ENCODE measurements at places on chromosomes 3 and 15.

GRCh38 chr15:60395276-60396011 lies 2.3 kb downstream of the ANXA2 start:
- DNase-seq, result no peak

DNA sequence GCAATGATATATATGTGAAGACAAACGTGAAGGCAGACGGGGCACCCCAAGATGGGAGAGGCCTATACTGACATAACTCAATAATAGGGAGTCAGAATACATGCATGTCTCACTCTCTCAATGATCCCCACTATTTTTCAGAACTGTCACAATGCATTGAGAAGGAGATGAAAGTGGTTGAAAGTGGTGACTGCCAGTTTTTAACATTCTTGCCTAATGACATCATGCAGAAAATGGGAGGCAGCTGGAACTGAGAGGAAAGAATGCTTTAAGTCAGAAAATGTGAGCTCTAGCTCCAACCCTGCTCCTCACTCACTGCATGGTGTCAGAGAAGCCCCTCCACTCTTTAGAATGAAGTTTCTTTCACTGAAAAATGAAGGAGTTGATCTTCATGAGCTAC lies 55.3 kb upstream of the P2RY1 start:
- no peak for DNase-seq

- no peak for DNase-seq
Observed at GRCh38 chr15:78276064-78276943, 11.9 kb downstream of the DNAJA4 start.

- no peak for DNase-seq
Observed at GRCh38 chr3:46194868-46195553, 13.1 kb downstream of the CCR1 start.

- no peak for DNase-seq
Observed at GRCh38 chr3:112814266-112814665, 32.4 kb downstream of the CD200R1L start.

- no peak for DNase-seq
Observed at GRCh38 chr3:170259907-170260306, 37.7 kb downstream of the PRKCI start.

GRCh38 chr3:71132995-71133730 lies 450.4 kb downstream of the FOXP1 start:
- no peak for DNase-seq

DNA sequence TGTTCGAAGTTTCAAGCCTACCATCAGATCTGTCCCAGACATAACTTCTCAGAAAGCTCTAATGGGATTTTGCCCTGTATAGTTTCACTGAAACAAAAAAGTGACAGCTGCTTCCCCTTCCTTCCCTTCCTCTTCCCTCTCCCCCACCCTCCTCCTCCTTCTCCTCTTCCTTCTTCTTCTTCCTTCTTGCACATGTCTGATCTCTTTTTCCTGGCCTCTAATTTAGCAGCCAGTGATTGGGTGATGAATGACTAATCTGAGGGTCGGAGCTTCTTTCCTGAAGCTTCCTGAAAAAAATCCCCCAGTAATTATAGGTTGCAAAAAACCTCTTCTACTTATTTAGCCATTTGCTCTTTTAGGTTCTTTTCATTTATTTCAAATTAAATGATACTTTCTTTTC lies 168.7 kb downstream of the POTEB3 start:
- no peak for DNase-seq

DNA sequence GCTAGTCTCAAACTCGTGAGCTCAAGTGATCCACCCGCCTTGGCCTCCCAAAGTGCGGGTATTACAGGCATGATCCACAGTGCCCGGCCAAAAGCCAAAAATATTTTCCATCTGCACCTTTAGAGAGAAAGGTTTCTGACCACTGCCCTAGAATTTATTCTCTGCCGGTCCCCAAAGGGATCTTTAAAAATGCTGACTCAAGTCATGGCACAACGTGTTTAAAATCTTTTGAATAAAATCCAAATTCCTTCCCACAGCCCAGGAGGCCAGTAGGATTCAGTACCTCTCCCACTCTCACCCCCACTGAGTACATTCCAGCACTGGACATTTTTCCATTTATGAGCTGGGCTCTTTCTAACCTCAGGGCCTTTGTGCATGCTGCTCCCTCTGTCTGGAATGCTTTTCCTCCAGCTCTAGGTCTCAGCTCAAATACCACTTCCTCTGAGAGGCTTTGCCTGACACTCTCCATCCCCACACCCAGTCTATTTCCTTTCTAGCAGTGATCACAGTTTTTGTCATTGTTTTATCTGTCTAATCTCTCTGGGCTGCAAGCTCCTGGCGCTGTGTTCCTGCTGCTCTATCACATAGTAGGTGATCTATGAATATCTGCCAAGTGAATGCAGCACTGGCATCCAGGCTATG lies 502.9 kb downstream of the SHQ1 start:
- DNase-seq, result no peak

DNA sequence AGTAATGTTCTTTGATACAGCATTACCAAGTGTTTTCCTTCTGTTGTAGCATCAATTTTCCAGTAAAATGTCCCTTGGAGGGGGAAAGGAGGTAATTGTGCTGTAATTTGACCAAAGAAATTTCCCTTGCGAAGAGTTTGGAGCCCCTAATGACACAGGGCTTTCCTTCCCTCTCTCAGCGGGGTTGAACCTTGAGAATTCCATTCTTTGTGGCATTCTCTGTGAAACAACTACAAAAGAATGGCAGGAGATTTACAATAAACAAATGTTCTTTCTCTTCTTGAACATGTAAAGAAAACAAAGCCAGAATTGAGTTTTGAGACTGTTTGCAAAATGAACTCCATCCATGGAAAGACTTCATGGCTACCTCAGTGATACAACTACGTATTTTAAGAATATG lies 53.4 kb downstream of the SIDT1 start:
- no peak for DNase-seq

DNA sequence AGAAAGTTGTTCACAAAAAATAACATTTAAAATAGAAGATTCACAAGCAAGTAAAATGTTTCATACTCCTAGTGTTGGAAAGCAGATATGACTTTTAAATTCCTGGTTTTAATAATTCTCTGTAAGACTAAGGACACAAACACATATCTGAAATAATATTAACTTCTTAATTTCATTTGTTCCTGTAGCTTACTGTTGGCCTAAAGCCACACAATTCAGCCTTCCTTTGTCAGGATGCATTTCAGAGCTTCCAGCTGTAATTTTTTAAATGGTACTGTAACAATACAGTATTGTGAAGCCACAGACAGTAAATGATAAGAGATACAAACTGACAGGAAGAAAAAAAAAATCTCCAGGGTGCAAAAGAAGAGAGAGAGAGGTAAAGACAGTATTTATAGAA lies 84.2 kb downstream of the TMCC1 start:
- DNase-seq, result no peak

DNA sequence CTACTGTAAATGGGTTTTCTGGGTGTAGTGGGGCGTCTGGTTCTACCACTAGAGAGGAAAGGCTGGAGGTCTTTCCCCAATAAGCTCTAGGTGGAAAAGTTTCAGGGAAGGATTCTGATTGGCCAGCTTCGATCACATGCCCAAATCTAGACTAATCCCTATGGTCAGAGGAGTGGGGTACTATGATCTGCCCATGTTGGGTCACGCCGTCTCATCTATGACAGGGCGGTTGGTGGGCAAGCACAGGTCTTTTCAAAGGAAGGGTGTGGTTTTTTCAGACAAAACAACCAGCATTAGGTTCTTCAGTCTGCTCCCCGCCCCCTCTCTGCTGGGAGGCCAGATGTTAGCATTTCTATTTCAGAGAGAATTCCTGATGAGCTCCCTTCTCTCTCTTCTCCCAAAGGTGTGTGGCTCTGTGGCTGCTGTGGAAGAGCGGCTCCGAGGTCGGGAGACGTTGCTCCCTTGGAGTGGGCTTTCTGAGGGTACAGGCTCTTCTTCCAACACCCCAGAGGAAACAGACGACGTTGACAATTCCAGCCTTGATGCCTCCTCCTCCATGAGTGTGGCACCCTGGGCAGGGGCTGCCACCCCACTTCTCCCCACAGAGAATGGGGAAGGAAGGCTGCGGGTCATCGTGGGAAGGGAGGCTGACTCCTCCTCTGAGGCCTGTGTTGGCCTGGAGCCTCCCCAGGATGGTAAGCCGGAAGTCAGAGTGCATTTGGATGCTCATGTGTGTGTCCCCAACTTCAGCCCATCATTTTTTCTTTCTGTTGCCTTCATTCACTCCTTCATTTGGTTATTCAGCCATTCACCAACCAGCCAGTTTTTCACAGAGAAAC lies 9.7 kb upstream of the TATDN2 start:
- DNase-seq, result no peak

GRCh38 chr3:151871639-151872468 lies 1.6 kb upstream of the SUCNR1 start:
- DNase-seq, result peak; percentile 85

GRCh38 chr3:55654123-55654760 lies 167.1 kb upstream of the WNT5A start:
- peak; percentile 8 for DNase-seq

- DNase-seq, result no peak
Observed at GRCh38 chr3:65975032-65975431, 63.7 kb downstream of the MAGI1 start.

- DNase-seq, result peak; percentile 24
Observed at GRCh38 chr3:132641837-132642538, 17.6 kb downstream of the ACAD11 start.

DNA sequence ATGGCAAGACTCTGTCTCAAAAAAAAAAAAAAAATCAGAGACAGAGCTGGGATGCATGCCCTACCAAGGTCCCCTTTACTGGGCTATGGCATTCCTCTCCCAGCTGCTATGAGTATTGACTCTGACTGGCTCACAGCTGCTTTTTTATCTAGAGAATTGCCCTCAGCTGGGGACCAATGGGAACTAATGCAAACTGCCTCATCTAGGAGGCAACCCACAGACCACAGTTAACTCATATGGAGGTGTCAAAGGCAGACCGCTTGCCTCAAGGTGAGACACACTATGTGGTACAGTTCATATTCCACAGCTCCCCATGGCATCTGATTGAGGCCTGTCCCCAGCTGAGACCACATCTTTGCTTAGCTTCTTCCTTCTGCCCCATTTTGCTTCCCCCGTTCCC lies 183.5 kb upstream of the EOMES start:
- DNase-seq, result no peak

DNA sequence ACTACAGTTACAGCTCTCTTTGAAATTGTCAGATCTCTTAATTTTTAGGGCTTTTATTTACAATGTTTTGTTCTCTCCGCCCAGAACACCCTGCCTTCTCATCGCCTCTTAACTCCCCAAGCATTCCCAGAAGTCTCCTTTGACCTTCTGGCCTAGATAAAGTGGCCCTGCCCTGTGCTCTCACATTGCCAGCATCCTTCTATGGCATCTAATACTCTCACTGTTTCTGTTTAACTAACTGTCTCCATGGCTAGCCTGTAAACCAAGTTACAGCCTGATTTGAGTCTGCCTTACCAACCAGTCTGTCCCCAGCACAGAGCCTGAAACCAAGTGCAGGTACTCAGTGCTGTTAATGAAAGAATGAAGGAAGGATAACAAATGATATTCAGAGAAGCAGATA lies 19.9 kb downstream of the COL8A1 start:
- DNase-seq, result no peak

- DNase-seq, result no peak
Observed at GRCh38 chr15:26882112-26882511, 15.2 kb downstream of the GABRA5 start.

GRCh38 chr3:72105306-72105705 lies 320.4 kb upstream of the PROK2 start:
- no peak for DNase-seq

GRCh38 chr15:28103831-28104230 lies 4.7 kb upstream of the OCA2 start:
- no peak for DNase-seq

- DNase-seq, result peak; percentile 9
Observed at GRCh38 chr15:100919481-100920405, 586 bp downstream of the LRRK1 start.

- DNase-seq, result no peak
Observed at GRCh38 chr3:71896751-71897150, 111.8 kb upstream of the PROK2 start.

DNA sequence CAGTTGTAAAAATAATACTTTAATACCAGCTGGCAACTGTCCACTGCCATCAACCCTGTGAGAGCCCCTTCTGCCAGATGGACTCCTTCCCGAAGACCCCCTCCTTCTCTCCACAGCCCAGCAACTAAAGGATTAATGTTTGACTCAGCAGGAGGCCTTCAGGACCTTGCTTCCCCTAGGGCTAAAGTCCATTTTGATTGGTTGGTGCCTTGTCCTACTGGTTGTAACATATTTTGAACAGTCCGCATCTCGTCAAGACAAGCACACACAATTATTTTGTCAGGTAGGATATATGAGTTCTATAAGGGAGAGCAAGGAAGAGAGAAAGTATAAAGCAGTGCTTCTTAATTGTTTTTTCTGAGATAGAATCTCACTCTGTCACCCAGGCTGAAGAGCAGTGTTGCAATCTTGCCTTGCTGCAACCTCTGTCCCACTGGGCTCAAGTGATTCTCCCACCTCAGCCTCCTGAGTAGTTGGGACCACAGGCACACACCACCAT lies 18.6 kb downstream of the ACOX2 start:
- no peak for DNase-seq

- DNase-seq, result no peak
Observed at GRCh38 chr3:8445861-8446260, 55.8 kb upstream of the LMCD1 start.

- DNase-seq, result no peak
Observed at GRCh38 chr3:54321520-54321919, 199.2 kb downstream of the CACNA2D3 start.

DNA sequence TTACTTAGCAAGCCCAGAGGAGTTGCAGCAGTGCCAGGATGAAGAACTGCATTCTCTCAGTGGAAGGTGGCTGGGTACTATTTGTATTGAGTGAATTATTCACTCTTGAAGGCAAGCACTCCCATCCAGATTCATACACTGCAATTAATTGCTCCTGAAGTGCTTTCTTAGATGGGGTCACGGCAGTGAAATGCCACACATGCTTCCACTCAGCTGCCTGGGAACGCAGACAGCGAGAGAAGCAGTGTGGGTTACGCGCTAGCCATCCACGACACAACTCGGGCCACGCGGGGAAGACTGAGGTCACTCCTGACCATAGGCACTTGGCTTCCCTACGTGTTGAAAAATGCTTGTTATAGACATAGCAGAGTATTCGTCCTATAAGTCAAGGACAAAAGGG lies 30.8 kb upstream of the LMCD1 start:
- DNase-seq, result no peak

GRCh38 chr3:35761311-35761710 lies 122.0 kb downstream of the ARPP21 start:
- DNase-seq, result no peak

- no peak for DNase-seq
Observed at GRCh38 chr3:180626844-180627243, 24.9 kb downstream of the TTC14 start.

DNA sequence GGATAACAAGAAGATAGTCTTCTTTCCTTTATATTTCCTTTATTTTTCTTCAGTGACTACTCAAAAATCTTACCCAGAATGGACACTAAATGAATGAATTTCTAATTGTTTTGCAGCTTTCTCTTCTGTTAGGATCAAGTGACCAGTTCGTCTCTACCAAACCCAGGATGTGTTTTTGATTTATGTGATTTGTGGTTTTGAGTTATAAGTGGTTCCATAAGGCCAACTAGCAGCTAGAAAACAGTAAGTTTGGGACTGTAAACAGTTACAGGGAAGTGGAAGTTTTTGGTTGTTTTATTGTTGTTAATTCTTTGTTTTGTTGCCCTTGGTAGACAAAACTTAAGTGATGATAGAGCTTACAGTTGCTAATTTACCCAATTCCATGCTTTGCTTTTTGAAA lies 456.5 kb downstream of the IL5RA start:
- no peak for DNase-seq

Data from hematopoietic multipotent progenitor cell (in vitro differentiated cells).